Frontal cortex (tissue), 4 donors: ENCODE measurements at places on chromosomes 2 and 18.

DNA sequence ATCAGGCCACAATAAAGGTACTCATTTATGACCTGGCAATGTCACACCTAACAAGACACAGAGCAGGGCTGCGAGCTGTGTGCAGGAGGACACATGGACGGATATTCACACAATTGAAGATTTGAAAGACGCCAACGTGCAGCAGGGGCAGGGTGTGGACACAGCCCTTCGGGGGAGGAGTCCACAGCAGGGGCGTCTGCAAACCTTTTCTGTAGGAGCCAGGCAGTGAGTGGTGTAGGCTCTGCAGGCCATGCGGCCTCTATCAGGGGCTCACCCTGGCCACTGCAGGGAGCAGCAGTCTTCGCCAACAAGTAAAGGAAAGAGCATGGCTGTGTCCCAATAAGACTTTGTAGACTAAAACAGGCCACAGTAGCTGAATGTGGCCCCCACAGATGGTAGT, 125.7 kb upstream of the SNTG2 start:
- no peak for DNase-seq

DNA sequence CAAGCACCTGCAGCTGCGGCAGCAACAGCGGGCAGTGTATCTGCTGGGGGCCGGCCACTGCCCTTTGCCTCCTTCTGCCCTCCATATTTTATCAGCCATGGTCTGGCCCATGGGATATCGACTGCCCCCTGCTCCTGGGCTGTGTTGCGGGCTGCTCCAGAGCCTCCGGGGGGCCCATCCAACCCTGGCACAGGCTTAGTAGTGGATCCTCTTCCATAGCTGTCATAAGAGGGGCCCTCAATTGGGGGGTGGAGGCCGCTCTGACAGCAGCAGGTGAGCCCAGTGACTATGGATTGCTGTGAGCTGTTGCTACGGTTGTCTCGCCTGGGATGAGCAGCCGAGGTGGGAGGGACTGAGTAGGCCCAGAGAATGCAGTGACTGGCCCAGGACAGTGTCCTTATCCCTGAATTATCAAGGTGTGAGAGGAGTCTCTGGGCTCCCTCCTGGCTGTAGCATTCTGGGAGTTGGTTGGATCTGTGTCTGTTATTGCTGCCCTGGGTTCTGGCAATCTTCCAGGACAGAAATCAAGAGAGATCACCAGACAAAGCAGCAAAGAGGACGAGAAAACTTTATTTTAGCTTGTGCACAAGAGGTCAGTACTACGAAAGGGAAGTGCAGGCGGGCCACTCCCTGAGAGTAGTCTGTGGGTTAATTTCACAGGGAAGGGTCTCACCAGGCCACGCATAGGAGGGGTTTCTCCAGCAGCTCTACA, 145.1 kb downstream of the ASB1 start:
- no peak for DNase-seq

DNA sequence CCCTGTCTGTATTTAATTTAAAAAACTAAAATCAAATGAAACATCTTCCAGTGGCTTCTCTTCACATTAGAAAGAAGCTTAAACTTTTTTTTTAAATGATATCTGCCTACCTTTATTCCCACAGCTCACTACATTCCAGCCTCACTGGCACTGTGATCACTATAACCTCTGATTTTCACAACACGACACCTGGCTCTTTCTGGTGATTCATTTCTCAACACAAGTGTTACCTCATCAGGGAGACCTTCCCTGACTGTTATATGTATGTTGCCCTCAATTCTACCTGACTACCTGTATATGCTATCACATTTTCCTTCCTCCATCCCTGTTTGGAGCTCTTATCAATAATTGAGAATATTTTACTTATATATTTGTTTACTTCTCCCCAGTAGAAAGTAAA, 76.6 kb downstream of the BAZ2B start:
- DNase-seq: no peak

- no peak for DNase-seq
These were observed 60.4 kb upstream of the COPS8 start for GRCh38 chr2:237025090-237025865.

GRCh38 chr18:80147418-80148325, 38.6 kb downstream of the ADNP2 start:
- peak; percentile 74 for DNase-seq

- DNase-seq: no peak
These were observed 23.0 kb upstream of the COX7A2L start for GRCh38 chr2:42383855-42384530.

DNA sequence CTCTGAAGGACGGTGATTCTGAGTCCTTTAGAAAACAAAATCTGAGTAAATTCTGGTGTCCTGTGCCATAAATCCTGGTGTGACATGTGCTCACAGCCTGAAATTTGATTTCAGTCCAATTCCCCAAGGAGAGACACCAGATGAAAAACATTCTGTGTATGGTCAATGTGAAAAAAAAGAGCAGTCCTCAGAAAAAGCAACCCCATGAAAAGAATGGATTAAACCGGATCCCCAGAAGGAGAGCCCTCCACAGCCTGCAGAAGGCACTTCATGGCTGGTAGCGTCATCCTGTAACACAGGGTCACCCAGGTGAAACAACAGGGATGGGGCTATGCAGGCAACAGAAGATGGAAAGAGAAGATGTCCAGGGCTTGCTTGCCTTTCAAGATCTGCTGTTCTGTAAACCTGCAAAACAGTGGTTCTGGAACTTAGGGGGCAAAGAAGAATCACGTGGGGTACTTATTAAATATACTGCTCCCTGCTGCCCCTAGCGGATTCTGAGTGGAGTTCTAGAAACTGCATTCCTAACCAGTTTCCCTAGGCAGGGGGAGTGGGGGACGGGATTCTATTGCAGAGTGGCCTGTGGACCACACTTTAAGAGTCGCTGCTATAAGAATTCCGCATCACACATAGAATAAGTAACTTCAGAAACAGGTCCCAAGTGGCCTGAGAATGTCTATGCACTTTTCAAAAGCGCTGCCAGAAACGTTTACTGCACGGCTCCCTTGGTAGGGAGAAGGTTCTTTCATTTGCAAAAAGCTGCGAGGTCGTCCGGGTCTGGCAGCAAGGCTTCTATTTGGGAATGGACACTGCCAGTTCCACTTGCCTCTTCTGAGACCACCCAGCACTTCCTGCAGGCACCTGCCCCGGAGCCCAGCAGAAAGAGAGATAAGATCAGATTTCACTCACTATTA, 118.9 kb upstream of the ARL5A start:
- peak; percentile 23 for DNase-seq

- DNase-seq: no peak
These were observed 51.5 kb downstream of the ZNF521 start for GRCh38 chr18:25300492-25300891.

- DNase-seq: no peak
These were observed 231.9 kb downstream of the RND3 start for GRCh38 chr2:150255528-150255927.

DNA sequence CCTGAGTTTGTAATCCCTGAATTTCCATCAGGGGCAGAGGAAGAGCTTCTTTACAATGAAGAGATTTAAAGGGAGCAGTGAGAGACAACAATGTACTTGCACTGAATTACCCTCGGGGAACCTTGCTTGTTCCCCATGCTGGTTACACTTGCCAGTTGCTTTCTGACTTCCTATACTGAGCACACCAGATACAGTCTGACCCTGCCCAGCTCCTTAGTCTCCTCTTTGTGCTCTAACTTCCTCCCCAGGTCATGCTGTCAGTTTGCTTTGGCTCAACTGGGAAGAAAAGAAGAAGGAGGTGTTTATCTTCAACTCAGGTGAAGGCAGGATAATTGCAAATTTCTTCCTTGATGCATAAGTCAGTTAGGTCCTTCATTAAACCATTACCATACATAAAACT, 658.4 kb downstream of the NYAP2 start:
- no peak for DNase-seq

DNA sequence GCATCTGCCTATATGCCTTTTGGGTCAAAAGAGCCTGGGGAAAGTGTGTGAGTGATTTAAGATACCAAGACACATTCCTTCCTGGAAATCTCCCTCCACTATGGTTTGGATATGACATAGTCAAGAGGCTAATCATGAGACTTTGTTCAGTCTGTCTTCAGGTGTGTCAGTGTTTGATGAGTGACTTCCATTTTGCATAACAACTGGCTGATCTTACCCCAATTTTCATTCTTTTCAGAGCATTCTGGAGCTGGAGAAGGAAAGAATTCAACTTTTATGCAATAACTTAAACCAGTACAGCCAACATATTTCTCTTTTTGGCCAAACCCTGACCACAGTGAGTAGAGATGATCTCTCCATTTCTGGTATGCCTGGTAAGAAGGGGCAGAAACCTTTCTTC, 39.4 kb downstream of the SPC25 start:
- DNase-seq: no peak

- DNase-seq: no peak
These were observed 1079.5 kb upstream of the CELF4 start for GRCh38 chr18:38644875-38645641.

DNA sequence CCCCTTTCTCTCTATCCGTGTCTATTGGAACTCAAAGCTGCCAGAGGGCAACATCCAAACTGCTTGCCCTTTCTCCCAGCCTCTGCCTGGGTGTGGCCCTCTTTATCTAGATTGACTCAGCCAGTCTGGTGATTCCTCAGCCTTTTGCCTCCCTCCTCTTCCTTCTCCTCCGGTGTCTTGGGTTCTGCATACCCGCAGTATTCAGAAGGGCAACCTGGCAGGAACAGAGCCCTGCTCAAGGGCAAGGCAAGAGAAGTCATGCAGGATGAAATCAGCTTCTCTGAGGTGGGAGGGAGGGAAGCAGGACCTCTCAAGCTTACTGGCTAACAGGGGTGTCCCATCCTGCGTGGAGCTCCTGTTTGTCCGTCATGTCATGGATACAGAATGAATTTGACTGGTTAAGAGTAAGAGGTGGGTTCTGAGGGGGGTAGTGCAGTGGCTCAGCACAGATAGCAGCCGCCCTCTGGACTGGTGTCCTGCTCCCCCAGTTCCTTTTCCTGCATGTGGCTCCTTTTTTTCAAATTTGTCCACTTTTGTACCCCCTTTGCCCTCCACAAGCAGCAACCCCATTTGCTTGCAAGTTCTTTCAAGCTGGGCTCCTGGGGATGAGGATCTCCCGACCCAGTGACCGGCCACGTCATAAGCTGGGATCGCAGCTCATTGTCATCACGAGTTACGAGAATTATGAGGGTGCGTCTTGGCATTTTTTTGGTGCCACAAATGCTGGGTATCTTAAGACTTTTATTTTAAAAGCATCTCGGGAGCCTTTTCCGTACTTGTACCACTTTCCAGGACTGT, 154.1 kb downstream of the FHOD3 start:
- no peak for DNase-seq

GRCh38 chr18:9659499-9660375, 45.4 kb upstream of the PPP4R1 start:
- no peak for DNase-seq

GRCh38 chr2:234476766-234477165, 20.1 kb downstream of the ARL4C start:
- no peak for DNase-seq

- DNase-seq: no peak
These were observed 653.0 kb downstream of the CNTNAP5 start for GRCh38 chr2:124678043-124678442.

DNA sequence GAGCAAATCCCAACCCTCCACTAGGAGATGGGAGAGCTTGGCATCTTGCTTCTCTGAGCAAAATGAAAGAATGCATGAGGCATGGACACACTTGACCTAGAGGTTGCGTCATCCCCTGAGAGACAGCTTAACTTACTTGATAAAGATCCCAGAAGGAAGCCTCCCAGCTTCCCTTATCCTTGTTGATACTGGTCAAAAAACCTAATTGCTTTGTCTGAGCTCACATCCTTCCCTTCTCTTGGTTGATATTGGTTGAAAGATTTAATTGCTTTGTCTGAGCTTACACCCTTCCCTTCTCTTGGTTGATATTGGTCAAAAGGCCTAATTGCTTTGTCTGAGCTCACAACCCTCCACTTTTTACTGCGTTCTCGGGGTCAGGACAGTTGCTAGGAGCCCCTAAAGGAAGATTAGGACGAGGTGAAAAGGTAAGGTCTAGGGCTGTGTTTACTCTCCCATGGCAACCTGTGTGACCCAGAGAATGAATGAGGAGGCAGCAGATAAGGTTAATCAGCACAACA, 12.2 kb upstream of the BOD1L2 start:
- DNase-seq: no peak

GRCh38 chr2:132522901-132523300, 106.3 kb downstream of the GPR39 start:
- DNase-seq: no peak

DNA sequence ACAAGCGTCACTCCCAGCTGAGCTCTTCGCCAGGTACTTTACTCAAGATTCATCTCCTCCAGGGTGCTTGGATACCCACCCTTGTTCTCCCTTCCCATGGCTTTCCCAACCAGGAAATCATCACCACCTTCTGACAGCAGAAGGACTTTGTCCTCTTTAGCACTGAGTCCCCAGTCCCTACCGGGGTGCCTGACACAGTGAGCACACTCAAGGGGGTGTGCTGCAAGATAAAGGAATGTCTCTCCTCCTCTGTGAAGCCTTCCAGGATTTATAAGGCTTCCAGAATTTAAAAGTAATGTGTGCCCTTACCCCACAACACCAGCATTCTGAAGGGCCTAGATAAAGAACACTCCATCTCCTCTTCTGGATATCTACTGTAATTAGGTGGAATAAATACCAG, 39.6 kb downstream of the ACVR1 start:
- no peak for DNase-seq

DNA sequence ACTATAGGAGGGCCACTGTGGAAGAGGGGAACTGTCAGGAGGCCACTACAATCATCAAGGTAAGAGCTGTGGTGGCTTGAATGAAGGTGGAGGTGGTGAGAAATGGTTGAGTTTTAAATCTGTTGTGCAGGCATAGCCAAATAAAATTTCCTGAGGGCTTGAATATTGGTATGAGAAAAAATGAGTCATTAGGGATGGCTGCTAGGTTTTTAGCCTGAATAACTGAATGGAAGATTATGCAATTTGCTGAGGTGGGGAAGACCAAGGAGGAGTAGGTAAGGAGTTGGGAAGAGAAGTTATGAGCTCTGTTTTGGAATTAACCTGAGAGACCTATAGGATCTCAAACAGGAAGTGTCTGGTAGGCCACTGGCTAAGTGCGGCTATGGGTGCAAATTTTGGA, 84.0 kb downstream of the KLHL14 start:
- DNase-seq: no peak

DNA sequence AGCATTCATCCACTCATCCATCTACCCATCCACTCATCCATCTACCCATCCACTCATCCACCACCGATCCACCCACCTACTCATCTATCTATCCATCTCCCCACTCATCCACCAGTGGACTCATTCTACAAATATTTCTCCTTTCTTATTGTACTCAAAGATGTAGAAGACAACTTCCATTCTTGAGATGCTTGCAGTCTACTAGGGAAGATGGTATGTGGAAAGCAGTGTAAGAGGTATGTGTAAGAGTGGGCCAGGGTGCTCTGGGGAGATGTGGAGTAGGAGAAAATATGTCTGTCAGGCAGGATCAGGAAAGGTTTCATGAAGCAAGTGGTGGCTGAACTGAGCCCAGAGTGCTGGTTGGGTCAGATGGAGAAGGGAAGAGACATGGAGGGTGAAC, 150.8 kb downstream of the CELF4 start:
- DNase-seq: no peak

GRCh38 chr2:47897883-47898731, 8.2 kb downstream of the FBXO11 start:
- DNase-seq: no peak
